Stimulated activated CD8-positive, alpha-beta memory T cell treated with anti-CD3 and anti-CD28 coated beads, Interleukin-15, amount 100 ng/mL, for 1 hour (primary cell): ENCODE measurements at places on chromosomes 13 and 19.

DNA sequence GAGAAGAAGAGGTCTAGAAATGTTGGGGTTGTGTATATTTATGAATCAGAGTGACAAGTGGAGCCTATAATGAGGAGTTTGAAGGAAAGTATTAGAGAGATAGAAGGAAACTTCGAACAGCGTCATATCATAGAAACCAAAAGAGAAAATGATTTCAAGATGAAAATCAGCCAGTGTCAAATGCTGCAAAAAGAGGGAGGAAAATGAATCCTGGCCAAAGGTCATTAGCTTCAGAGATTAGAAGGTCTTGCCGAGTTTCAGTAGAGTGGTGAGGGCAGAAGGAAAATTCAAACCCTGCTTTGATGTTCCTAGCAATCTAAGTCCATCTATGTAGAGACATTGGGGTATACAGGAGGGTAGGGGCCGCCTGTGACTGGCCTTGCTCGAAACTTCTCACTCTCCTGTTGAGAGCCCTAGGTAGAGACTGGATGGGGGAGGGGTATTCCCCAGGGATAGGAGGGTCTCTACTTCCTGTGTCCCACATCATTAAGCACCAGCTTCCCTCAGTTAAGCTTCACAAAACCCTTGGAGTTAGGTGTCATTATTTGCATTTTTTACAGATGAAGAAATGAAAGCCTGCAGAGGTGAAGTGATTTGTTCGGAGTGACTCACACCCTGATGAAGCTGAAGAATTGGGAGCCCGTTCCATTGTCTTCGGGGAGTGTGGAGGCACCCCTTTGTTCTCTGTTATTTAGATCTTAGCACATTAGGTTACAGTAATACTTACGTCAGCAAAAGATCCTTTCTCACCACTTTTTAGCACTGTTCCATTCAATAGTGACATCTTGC lies 62.8 kb downstream of the FGF9 start:
- DNase-seq, result no peak

- DNase-seq, result no peak
Measured at GRCh38 chr13:32086366-32086765, 54.8 kb downstream of the FRY start.

DNA sequence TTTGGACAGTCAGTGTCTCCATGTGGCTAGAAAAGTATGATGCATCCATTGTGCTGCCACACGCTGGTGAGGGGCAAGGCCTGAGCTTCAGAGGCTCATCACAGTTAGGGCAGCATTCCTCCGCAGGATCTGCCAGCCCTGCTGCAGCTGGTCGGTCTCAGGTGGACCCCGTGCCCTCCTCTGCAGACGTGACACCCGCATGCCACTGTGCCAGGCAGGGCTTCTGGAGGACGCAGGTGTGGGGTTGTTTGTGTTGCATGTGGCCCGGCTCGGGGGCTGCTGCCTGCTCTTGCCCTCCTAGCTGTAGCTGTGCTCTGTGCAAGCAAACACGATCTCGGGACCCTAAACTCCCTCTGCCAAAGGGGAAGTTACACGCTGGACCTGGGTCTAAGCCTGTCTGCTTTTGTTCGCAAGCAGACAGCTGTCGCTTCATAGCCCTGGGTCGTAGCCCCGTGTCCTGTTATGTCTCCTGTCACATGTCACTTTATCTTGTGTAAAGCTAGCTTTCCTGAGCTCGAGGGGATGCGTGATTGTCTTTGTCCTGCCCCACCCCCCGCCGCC lies 45.3 kb downstream of the SLC7A9 start:
- no peak for DNase-seq

DNA sequence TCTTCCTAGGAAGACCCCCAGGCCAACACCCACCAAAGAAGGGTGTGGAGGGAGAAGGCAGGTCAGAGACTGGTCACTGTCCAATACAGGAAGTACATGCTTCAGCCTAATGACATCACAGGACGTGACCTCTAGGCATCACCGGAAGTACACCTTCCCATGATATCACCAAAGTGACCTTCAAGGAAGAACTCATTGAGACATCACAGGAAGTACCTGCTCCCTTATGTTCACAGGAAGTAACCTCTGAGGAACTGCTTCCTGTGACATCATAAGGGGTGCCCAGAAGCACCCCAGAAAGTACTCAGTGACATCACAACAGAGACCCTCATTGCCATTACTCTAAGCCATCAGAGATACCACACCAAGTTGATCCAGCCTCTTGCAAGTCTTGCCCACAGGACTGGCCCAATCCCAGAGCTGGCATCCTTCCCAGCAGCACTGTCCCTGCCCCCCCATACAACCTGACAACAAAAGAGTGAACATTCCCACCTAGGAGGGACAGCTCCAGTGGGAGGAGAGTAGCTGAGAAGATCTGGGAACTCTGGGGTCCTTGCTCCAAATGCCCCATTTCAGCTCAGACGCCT lies 24.2 kb upstream of the NANOS2 start:
- DNase-seq, result no peak

DNA sequence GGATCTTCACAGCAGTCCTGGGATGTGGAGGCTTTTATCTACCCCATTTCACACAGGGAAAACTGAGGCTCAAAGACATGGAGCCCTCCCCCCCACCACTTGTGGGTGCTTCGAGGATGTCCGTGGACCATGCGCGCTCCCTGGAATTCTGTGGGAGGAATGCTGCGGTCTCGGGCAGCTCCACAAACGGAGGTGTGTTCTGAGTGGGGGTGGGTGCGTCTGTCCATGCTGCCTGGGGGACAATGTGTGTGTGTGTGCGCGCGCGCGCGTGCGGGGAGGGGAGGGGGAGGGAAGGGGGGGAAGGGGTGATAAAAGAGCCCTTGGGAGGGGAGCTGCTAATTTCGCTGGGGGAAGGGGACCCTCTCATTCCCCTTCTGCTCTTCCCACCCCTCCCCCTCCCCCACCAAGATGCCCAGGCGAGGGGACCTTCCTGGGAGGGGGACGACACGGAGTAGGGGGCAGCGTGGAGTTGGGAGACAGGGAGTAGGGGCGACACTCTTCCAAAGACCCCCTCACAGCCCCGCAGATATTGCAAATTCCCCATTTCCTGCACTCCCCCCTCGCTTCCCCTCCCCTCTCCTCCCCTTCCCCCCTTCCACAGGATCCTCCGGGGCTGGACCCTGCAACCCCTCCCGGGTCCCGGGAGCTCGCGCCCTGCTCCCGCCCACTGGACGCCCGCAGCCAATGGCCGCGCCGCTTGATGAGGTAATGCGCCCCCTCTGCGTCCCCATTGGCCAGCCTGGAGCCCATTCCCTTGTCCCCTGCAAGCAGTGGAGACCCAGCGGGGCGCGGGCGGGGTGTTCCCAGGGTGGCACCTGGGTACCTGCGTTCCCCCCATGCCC lies 18.9 kb upstream of the ZNRF4 start:
- DNase-seq, result no peak

GRCh38 chr13:113145496-113145895 lies 13.0 kb upstream of the PROZ start:
- no peak for DNase-seq

GRCh38 chr19:2883686-2884439 lies 16.7 kb downstream of the ZNF556 start:
- DNase-seq, result no peak

GRCh38 chr19:46716672-46717033 lies 261 bp downstream of the PRKD2 start:
- no peak for DNase-seq

DNA sequence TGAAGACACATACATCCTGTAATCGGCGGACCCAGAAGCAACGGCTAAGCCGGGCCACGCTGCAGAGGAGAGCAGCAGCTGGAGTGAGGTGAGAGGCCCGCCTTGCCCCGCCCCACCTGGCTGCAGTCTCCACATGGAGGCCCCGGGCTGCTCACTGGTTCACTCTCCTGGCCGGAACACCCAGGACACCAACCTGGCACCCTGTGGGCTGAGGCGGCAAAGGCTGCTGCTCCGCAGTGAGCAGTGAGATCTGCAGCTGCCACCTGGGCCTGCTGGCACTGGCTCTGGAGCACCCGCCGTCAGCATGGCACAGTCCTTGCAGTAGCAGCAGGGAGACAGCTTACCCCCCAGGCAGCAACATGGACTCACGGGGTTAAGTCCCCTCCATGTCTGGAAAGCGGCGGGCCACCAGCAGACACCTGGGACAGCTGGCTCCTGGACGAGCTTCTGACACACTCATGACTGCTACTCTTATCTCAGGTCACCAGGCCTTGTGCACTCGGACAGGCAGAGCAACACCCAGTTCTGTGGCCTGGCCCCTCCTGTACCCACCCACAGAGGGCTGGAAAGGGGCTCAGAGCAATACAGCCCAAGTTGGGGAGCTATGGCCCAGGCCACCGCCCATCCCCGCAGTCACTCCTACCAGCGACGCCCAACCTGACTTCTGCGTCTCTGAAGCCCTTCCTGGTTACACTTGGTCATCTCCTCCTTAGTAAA lies 13.2 kb upstream of the KPTN start:
- no peak for DNase-seq

DNA sequence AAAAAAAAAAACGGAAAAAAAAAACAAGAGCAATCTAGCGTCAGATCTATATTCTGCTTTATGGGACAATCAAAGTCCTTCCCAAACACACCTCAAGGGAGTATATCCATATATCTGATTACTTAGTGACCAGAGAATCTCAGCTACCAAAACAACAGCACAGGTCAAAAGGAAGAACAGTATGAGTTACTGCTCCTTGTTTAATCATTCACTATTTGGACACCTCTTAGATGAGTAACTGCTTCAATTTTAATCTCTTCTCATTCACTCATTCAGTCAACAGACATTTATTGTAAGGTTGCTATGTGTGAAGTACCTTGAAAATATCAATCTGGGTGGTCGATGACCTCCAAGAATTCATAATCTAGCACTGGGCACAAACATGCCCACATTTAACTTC lies 193.2 kb downstream of the IRS2 start:
- no peak for DNase-seq
